ENCODE measurements at places on chromosomes 1 and 21. TPM values are rescaled to one million over a fixed set of nuclear protein-coding genes. Genes with fewer than 3 reads are reported as not detected.

GRCh38 chr1:230149751-230150584, 82.9 kb downstream of the GALNT2 start:
- H3K4me1 ChIP-seq = peaks cover 63% of the 10 kb centered on the region
- H3K4me3 ChIP-seq = peak overlapping the region; percentile 54
- H3K27me3 ChIP-seq = no peaks in the 10 kb centered on the region
- peak; percentile 78 for DNase-seq
- H3K27ac ChIP-seq = peak overlapping the region; percentile 94

GRCh38 chr1:37403166-37403565, 71.2 kb upstream of the ZC3H12A start:
- no peak overlapping the region for H3K4me3 ChIP-seq
- H3K27me3 ChIP-seq = peaks cover 2% of the 10 kb centered on the region
- no peak for DNase-seq
- H3K4me1 ChIP-seq = no peaks in the 10 kb centered on the region
- H3K27ac ChIP-seq = no peak overlapping the region
- no peaks in the 10 kb centered on the region for H3K36me3 ChIP-seq

- peaks cover 57% of the 10 kb centered on the region for H3K4me1 ChIP-seq
- peak overlapping the region; percentile 67 for H3K27ac ChIP-seq
- no peak overlapping the region for H3K4me3 ChIP-seq
- no peaks in the 10 kb centered on the region for H3K36me3 ChIP-seq
These were observed 152.2 kb upstream of the SGIP1 start for GRCh38 chr1:66381621-66382275.

CYP2J2 gene
- 0.91 TPM for polyA plus RNA-seq

DNA sequence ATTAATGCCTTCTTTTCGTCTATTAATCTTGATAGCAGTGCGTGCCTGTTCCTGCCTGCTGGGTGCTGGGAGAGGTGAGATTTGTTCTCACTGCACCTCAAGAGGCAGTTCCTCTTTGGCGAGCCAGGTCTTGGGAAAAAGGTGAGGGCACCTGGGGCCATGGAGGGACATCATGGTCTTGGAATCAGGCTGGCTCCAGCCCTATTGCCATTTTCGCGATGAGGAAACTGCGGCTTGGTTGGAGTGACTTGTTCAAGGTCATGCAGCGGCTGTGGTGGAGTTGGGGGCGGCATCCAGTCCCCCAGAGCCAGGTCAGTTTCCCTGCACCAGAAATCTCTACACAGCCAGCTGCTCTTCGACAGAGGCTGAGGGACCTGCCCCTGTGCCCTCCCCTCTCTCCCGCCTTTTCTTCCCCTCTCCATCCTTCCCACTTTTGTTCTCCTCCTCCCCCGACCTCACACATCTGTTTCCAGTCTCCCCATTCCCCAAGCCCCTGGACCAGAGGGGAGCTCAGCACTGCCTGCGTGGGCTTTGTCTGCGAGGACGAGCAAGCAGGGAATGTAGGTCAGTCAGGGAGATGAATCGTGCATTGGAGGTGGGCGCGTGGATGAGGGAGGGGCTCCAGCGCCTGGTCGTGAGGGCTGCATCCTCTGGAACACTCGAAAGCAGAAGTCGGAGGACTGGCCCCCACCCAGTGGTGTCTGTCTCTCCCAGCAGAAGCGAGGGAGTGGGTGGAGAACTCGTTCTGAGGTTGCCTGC, 135.1 kb downstream of the ACTL8 start:
- H3K4me1 ChIP-seq = no peaks in the 10 kb centered on the region

GRCh38 chr1:203985044-203985443, 87.9 kb upstream of the SOX13 start:
- no peak for DNase-seq
- H3K27ac ChIP-seq = no peak overlapping the region
- no peak overlapping the region for H3K4me3 ChIP-seq
- no peaks in the 10 kb centered on the region for H3K27me3 ChIP-seq
- H3K4me1 ChIP-seq = no peaks in the 10 kb centered on the region

GRCh38 chr21:27108228-27108627, 141.3 kb upstream of the ADAMTS5 start:
- H3K27me3 ChIP-seq = no peaks in the 10 kb centered on the region
- no peak overlapping the region for H3K4me3 ChIP-seq
- no peak overlapping the region for H3K27ac ChIP-seq
- H3K36me3 ChIP-seq = no peaks in the 10 kb centered on the region
- DNase-seq = no peak

UBE2U gene
- not detected for polyA plus RNA-seq

HENMT1 gene
- 4.7 TPM for polyA plus RNA-seq

ZNF683 gene
- 0.46 TPM for polyA plus RNA-seq

DNA sequence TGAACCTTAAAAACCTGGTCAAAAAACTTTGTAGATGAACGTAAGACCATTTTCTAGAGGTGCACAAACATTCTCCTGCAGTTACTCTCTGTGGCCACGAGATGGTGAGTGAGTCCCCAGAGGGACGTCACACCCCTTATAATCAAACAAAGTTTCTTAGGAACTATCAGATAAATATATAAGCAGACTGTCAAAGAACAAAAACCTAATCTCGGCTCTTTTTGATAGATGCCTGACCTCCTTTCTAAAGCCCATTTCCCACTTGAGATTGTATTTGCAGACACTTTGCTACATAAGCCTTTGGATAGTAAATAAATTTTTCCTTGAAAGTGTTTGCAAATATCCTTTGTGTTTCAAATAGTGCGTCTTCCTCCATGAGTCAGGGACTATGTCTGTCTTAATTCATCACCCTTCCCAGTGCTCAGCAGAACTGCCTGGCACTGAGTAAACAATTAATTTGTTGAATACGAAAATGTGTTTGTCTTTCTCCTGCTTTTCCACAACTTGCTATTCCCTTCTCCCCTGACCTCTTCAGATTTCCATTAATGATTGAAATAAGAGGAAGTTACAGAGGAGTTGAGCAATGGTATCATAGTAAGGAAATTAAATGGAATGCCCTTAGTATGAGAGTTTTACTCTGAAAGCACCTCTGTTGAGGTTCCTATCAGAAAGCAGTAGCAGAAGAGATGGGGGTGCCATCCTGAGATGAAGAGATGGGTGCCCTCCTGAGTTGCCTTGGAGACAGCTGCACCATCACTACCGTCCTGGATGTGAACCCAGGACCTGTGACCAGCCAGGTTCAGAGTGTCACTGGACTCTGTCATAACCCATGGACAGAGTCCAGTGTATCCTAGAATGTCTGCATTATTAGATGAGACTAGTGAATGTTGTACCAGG, 57.8 kb upstream of the RAVER2 start:
- H3K27ac ChIP-seq = no peak overlapping the region
- H3K36me3 ChIP-seq = no peaks in the 10 kb centered on the region
- no peaks in the 10 kb centered on the region for H3K4me1 ChIP-seq
- H3K27me3 ChIP-seq = no peaks in the 10 kb centered on the region

MSH4 gene
- 0.20 TPM for polyA plus RNA-seq

- no peak for DNase-seq
- H3K4me3 ChIP-seq = no peak overlapping the region
- H3K27ac ChIP-seq = no peak overlapping the region
- no peaks in the 10 kb centered on the region for H3K4me1 ChIP-seq
- H3K27me3 ChIP-seq = no peaks in the 10 kb centered on the region
- no peaks in the 10 kb centered on the region for H3K36me3 ChIP-seq
These were observed 40.2 kb upstream of the CYP4X1 start for GRCh38 chr1:46983166-46983829.

SCYL3 gene
- 14.1 TPM for polyA plus RNA-seq

DNA sequence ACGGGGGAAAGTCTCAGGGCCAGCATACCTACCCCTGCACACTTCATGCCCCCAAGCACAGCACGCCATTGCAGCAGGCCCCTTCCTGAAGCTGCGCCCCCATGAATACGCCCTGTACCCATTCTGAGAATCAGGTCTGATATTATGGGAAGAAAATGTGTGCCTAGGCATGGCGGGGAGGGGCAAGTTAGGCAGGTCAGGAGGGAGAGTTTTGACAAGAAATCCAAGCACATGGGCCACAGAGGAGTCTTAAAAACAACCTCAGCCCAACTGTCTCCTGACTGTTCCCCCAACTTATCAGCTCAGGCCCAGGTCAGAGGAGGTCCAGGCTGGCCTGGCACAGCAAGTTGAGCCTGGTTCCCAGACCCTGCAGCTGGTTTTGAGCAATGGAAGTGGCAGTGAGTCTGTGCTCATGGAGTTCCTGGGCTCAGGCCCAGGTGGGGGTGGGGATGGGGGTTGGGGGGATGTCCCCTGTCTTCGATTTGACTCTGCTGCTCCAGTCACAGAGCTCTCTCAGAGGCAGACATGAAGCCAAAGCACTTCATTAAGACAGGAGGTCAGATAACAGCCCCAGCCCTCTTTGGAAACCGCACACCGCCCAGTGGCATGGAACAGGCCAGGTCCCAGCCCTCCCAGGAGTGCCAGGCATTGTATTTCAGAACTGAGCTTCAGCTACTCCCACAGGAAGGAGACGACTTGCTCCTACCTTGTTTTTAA, 20.6 kb upstream of the BCAR3 start:
- no peaks in the 10 kb centered on the region for H3K36me3 ChIP-seq
- DNase-seq = no peak
- H3K27me3 ChIP-seq = no peaks in the 10 kb centered on the region
- H3K4me1 ChIP-seq = peaks cover 54% of the 10 kb centered on the region
- H3K4me3 ChIP-seq = no peak overlapping the region

DNA sequence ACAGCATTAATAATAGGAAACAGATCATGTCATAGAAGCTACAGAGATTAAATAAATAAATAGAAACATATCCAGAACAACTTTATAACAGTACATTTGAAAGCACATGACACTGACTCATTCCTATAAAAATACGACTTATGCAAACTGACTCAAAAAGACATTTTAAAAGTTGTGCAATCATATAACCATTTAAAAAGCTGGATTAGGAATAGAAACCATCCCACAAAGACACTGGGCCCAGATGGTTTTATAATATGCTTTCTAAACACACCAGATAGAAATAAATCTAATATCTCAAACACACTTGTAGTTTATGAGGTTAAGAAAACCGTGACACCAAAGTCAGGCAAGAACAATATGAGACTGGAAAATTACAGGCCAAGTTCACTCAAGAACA, 47.6 kb downstream of the MATN1 start:
- H3K4me1 ChIP-seq = no peaks in the 10 kb centered on the region
- H3K4me3 ChIP-seq = no peak overlapping the region
- peaks cover 2% of the 10 kb centered on the region for H3K27me3 ChIP-seq

- DNase-seq = no peak
- H3K27me3 ChIP-seq = no peaks in the 10 kb centered on the region
- no peak overlapping the region for H3K4me3 ChIP-seq
- H3K27ac ChIP-seq = peak overlapping the region; percentile 57
- H3K4me1 ChIP-seq = peaks cover 43% of the 10 kb centered on the region
- H3K36me3 ChIP-seq = no peaks in the 10 kb centered on the region
These were observed 128.0 kb upstream of the C1orf174 start for GRCh38 chr1:4028139-4028501.

FLG2 gene
- polyA plus RNA-seq = not detected

FOXD2 gene
- polyA plus RNA-seq = 0.09 TPM

- no peak overlapping the region for H3K4me3 ChIP-seq
- no peak for DNase-seq
- H3K27me3 ChIP-seq = no peaks in the 10 kb centered on the region
- H3K27ac ChIP-seq = no peak overlapping the region
- peaks cover 4% of the 10 kb centered on the region for H3K36me3 ChIP-seq
These were observed 12.9 kb downstream of the PFKL start for GRCh38 chr21:44312716-44313115.

CLCNKA gene
- polyA plus RNA-seq = 0.03 TPM

- H3K27ac ChIP-seq = no peak overlapping the region
- H3K4me1 ChIP-seq = peaks cover 18% of the 10 kb centered on the region
These were observed 3.3 kb downstream of the RIMS3 start for GRCh38 chr1:40662151-40662550.

ZSWIM5 gene
- polyA plus RNA-seq = 0.36 TPM

KANK4 gene
- not detected for polyA plus RNA-seq

SDC3 gene
- 0.30 TPM for polyA plus RNA-seq

AKR7A3 gene
- 0.97 TPM for polyA plus RNA-seq

DNA sequence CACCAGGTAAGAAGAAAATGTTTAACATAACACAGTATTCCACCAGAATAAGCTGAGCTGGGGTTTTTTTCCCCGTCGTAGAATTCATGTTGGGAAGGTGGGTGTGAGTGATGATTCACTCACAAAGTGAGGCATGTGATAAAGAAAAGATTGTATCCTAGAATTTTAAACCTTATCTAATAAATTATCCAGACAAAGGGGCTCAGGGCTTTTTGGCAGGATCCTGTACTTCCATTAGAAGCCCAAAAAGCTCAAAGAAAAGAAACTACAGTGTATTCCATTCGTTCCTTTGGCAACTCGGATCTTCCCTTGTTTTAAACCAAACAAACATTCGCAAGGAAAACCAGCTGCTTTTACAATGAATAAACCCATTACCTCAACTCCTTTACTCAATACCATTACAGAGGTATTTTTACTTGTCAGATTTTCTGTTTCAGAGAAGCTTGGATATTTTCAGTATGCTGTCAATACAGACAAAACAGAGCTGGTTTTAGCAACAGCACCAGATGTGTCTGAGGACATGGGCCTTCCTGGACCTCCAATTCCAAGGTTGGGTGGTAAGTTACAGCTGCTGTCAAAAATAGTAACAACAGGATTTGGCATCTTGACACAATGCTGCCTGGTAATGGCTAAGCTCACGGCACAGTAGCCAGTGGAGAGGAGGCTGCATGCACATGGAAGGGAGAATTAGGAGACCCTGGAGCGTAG, 159.9 kb upstream of the RUNX1 start:
- no peaks in the 10 kb centered on the region for H3K27me3 ChIP-seq
- no peak for DNase-seq
- H3K36me3 ChIP-seq = no peaks in the 10 kb centered on the region
- no peak overlapping the region for H3K4me3 ChIP-seq

DNA sequence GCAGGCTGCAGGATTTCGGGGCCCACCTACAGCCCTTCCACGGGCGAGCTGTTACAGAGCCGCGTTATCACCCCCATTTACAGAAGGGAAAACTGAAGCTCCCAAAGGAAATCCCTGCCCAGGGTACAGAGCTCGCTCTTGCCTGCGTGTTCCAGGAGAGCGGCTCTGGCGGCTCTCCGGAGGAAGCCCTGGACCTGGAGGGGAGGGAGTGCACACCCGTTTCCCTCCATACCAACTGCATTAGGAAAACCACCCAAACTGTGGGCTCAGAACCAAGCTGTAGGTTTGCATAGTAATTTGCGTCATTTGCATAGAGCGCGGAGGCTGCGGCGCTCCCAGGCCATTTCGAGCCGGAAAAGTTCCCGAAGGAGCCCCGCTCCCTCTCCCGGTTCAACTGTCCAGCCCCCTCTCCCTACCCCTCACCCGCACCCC, 24.7 kb upstream of the ADGRB2 start:
- H3K4me3 ChIP-seq = peak overlapping the region; percentile 61
- peaks cover 40% of the 10 kb centered on the region for H3K4me1 ChIP-seq
- no peaks in the 10 kb centered on the region for H3K36me3 ChIP-seq

- DNase-seq = no peak
- H3K27me3 ChIP-seq = no peaks in the 10 kb centered on the region
- no peak overlapping the region for H3K4me3 ChIP-seq
- no peaks in the 10 kb centered on the region for H3K36me3 ChIP-seq
- H3K4me1 ChIP-seq = no peaks in the 10 kb centered on the region
These were observed 121.8 kb upstream of the ERG start for GRCh38 chr21:38619992-38620479.

GRCh38 chr1:216238844-216239243, 184.4 kb downstream of the USH2A start:
- no peaks in the 10 kb centered on the region for H3K27me3 ChIP-seq
- no peak for DNase-seq

All from B cell (primary cell).